Neural crest cell (in vitro differentiated cells): ENCODE measurements at places on chromosomes 12 and 14. TPM values are rescaled to one million over a fixed set of nuclear protein-coding genes. Genes with fewer than 3 reads are reported as not detected.

KRT77 gene
- total RNA-seq = not detected in 2 replicates

SERPINA9 gene
- not detected in 2 replicates for total RNA-seq

GRCh38 chr14:21680072-21680471 is 6.5 kb upstream of the OR4E1 start:
- no peak overlapping the region for H3K4me3 ChIP-seq
- DNase-seq = no peak
- H3K27ac ChIP-seq = no peak overlapping the region
- H3K4me1 ChIP-seq = no peaks in the 10 kb centered on the region

DNA sequence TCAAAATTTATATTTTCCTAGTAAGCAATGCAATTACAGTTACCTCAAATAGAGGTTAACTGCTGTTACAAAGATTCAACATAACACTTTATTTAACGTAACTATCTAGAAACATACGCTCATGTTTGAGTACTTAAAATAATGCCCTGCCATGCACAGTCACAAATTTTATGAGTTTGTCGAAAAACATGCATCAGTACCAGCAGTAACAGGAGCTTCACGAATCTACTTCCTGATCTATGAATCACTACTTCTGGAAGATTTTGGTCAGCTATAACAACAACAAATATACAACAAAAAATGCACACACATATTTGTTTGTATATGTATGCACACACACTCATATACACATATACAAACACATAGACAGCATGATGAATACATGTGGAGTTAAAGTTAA is 881.8 kb downstream of the FSCB start:
- DNase-seq = no peak
- H3K27me3 ChIP-seq = no peaks in the 10 kb centered on the region
- no peaks in the 10 kb centered on the region for H3K36me3 ChIP-seq
- no peak overlapping the region for H3K4me3 ChIP-seq
- no peak overlapping the region for H3K27ac ChIP-seq
- H3K4me1 ChIP-seq = no peaks in the 10 kb centered on the region

GDF3 gene
- not detected in 2 replicates for total RNA-seq

RPGRIP1 gene
- not detected in 2 replicates for total RNA-seq

GRCh38 chr12:11826574-11826973 is 177.1 kb downstream of the ETV6 start:
- H3K4me1 ChIP-seq = peaks cover 30% of the 10 kb centered on the region
- peak overlapping the region; percentile 51 for H3K27ac ChIP-seq
- no peak overlapping the region for H3K4me3 ChIP-seq

- H3K27me3 ChIP-seq = peaks cover 5% of the 10 kb centered on the region
- no peak overlapping the region for H3K4me3 ChIP-seq
- no peak overlapping the region for H3K27ac ChIP-seq
- H3K36me3 ChIP-seq = no peaks in the 10 kb centered on the region
- no peaks in the 10 kb centered on the region for H3K4me1 ChIP-seq
Measured at GRCh38 chr14:93543766-93544165, 113.0 kb downstream of the UNC79 start.

DNA sequence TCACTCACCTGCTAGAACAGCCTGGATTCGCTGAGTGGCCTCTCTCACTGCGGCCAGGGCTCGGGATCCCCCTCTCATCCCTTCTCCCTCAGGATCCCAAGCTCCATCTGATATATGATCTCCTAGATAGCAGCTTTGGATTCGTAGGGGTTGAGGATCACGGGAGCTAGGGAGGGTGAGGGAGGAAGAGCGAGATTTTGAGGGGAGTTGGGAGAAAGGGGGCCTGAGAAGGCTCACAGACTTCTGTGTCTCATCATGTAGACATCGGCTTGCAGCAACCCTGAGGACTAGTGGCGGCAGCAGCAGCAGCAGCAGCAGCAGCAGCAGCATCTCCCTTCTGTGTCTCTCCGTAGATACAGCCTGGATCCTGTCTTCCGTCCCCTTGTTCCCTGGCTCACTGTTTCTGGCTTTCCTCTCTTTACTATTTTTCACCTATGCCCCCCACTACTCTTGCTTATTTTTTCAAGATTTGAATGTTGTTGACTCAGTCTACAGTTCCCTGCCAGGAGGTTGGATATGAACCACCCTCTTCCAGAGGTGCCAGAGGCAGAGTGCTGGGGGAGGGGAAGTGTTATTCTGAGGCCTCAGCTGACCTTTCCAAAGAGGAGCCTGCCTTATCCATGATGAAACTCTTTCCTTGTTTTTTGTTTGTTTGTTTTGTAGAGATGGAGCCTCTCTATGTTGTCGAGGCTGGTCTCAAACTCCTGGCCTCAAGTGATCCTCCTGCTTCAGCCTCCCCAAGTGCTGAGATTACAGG is at the start of gene CIROP:
Gene CIROP (minus strand): TSS at position 399 of the 757 bp plus-strand sequence. CDS start 69 bp downstream, at position 330.
- H3K27me3 ChIP-seq = peaks cover 13% of the 10 kb centered on the region
- no peak for DNase-seq
- H3K4me1 ChIP-seq = peaks cover 9% of the 10 kb centered on the region
- H3K4me3 ChIP-seq = no peak within 1 kb of the TSS
- H3K27ac ChIP-seq = peak within 1 kb of the TSS; percentile 5

KRT72 gene
- not detected in 2 replicates for total RNA-seq

GPRC5D gene
- not detected in 2 replicates for total RNA-seq

- H3K36me3 ChIP-seq = no peaks in the 10 kb centered on the region
- no peak overlapping the region for H3K27ac ChIP-seq
- DNase-seq = no peak
- no peaks in the 10 kb centered on the region for H3K27me3 ChIP-seq
- no peak overlapping the region for H3K4me3 ChIP-seq
- no peaks in the 10 kb centered on the region for H3K4me1 ChIP-seq
Measured at GRCh38 chr12:113325916-113326315, 9.0 kb downstream of the SLC8B1 start.

- no peak overlapping the region for H3K27ac ChIP-seq
- H3K4me1 ChIP-seq = no peaks in the 10 kb centered on the region
- no peak overlapping the region for H3K4me3 ChIP-seq
- H3K27me3 ChIP-seq = peaks cover 25% of the 10 kb centered on the region
Measured at GRCh38 chr12:107449891-107450290, 235.7 kb upstream of the PWP1 start.

GRCh38 chr14:58492044-58492443 is 64.5 kb downstream of the KIAA0586 start:
- H3K36me3 ChIP-seq = no peaks in the 10 kb centered on the region
- no peak overlapping the region for H3K4me3 ChIP-seq
- H3K27ac ChIP-seq = no peak overlapping the region
- no peaks in the 10 kb centered on the region for H3K27me3 ChIP-seq
- no peaks in the 10 kb centered on the region for H3K4me1 ChIP-seq

DNA sequence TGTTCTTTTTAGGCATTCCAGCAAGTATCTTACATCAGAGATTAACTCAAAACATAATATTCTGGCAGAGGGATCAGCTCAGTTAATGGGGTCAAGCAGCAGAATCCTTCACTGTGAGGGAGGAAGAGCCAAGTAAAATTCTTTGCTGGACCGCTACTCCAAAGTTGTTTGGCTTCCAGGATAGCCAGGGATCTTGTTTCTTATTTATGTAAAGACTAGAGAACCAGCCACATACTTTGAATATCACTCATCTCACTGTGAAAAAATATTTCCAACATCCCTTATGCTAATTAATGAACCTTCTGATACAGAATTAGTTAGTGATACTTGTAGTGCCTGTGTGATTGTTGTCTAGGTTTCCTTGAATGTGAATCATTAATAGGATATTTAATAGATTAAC is 94.2 kb downstream of the PLEKHA5 start:
- no peak overlapping the region for H3K4me3 ChIP-seq
- H3K4me1 ChIP-seq = peaks cover 13% of the 10 kb centered on the region
- no peak overlapping the region for H3K27ac ChIP-seq
- no peak for DNase-seq
- no peaks in the 10 kb centered on the region for H3K27me3 ChIP-seq

ST8SIA1 gene
- total RNA-seq = 62.7 and 64.7 TPM in 2 replicates

CELA1 gene
- total RNA-seq = not detected in 2 replicates

DNA sequence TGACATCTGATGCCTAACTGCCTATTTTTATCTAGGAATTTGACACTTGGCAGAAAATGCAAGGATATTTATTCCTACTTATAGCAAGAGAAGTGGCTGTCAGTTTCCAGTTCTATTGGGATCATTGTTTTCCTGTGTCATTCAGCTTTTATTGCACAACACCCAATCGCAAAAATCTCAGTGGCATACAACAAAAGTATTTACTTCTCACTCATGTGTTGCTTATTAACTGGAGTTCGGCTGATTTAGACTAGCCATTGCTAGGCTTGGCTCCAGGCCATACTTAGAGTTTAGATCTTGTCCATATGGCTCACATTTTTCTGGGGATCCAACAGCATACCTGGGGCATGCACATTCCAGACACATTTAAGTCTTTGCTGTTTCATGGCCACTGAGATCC is 218.6 kb upstream of the SYT1 start:
- H3K4me3 ChIP-seq = no peak overlapping the region
- no peaks in the 10 kb centered on the region for H3K27me3 ChIP-seq
- DNase-seq = no peak
- H3K4me1 ChIP-seq = no peaks in the 10 kb centered on the region
- no peaks in the 10 kb centered on the region for H3K36me3 ChIP-seq

- H3K36me3 ChIP-seq = no peaks in the 10 kb centered on the region
- no peak for DNase-seq
- H3K4me1 ChIP-seq = no peaks in the 10 kb centered on the region
- no peak overlapping the region for H3K27ac ChIP-seq
- no peaks in the 10 kb centered on the region for H3K27me3 ChIP-seq
- no peak overlapping the region for H3K4me3 ChIP-seq
Measured at GRCh38 chr14:59086241-59086882, 102.1 kb upstream of the DAAM1 start.

DPPA3 gene
- not detected in 2 replicates for total RNA-seq
